HepG2 (cell line): ENCODE measurements at places on chromosomes 5 and 9. TPM values are rescaled to one million over a fixed set of nuclear protein-coding genes. Genes with fewer than 3 reads are reported as not detected.

The MEIKIN gene
- total RNA-seq: not detected in 2 replicates

DNA sequence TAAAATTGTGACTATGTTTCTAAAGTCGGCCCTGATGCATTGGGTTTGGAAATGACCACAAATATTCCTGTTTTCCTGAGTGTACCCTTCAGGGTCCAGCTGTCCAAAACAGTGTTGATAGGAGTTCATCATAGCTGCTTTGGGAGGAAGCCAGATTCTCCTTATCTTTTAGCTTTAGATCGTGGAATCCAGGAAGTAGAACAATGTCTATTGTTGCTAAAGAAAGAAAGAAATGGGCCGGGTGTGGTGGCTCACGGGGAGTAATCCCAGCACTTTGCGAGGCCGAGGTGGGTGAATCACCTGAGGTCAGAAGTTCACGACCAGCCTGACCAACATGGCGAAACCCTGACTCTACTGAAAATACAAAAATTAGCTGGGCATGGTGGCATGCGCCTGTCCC is 9.5 kb downstream of the CAVIN4 start:
- no peaks in the 10 kb centered on the region for H3K36me3 ChIP-seq
- H3K27me3 ChIP-seq: no peaks in the 10 kb centered on the region

The QRFP gene
- not detected in 2 replicates for total RNA-seq

The ANKRD34B gene
- 0.04 and 0.06 TPM in 2 replicates for total RNA-seq

DNA sequence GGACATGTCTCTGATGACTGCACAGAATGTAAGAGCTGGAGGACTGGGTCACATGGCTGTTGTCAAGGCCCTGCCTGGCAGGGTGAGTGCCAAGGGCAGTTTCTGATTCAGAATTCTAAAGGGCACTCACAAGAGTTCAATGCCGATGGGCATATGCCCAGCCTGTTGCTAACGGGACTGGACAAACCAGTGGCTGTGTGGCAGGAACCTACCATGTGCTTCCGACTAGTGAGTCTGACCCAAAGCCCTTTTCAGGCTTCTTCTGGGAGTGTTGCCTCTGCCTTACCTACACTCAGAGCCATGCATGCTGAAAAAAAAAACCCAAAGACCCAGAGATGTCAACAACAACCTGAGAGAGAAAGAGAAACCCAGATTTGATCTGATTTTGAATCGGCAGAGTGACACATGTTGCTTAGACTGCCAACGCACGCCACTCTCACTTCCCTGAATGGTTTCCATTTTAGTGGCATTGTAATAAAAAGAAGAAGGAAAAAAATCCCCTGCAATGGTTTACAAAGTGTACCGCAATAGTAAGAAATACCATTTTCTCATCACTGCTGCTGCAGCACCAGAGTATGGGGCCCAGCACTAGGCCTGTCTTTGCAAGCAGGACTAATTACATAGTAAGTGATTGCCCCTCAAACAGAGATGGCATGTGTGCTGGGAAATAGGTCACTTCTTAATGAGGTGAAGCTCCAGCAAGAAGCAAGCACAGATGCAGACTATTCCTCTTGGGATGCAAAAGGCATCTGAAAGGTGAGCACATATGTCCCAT is 194.3 kb downstream of the PALM2AKAP2 start:
- no peak overlapping the region for H3K4me3 ChIP-seq
- no peaks in the 10 kb centered on the region for H3K36me3 ChIP-seq
